Activated CD4-positive, alpha-beta T cell treated with anti-CD3 and anti-CD28 coated beads for 24 hours (primary cell): ENCODE measurements at places on chromosomes 6 and 20.

DNA sequence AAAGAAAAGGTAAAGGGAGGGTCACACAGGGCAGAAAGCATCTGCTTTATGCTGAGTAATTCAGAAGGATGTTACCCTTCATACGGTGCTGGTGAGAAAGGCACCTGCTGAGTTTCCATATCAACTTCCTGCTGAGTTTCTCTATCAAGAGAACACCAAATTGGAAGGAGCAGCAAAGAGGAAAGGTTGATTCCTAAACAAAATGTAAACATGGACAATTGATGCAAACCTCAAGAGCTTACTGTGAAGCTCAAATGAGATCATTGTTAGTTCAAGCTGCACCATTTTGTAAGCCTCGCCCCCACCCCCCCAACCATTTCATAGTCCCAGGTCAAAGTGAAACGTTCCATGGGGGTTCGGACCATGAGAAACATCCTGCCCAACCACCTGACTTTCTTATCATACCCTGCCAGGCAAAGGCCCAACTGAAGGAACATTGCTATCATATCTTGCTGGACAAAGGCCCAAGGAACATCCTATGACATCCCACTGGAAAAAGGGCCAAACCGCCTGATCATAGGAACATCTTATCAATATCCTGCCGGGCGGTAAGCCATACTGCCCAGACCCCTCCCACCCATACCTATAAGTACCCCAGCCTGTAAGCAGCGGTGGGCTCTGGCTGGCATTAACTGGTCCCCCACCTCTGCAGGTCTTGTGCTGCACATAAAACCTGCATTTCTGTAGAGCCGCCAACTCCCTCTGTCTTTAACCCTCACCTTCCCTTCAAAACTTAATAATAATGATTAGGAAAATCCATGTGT lies 171.6 kb downstream of the UBE3D start:
- no peak for DNase-seq

- DNase-seq, result no peak
Measured at GRCh38 chr20:23080521-23080920, 5.6 kb downstream of the CD93 start.

GRCh38 chr6:82878812-82879211 lies 186.8 kb downstream of the UBE3D start:
- no peak for DNase-seq

DNA sequence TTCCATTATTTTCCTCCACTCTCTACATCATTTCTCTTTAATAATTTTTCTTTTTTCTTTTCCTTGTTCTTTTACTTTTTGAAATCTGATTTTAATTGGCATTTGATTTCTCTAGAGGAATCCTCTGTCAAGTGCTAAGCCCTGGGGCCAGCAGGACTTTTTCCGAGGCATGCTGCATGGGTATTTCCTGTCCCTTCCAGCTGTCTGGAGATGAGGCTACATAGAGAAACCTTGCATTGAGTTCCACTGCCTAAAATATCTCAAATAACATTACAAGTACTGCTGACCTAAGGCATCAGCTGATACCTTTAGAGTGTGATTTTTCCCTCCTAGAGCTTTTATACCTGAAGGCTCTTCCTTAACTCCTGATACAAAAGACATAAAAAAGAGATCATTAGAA lies 6.2 kb downstream of the RNF217 start:
- DNase-seq, result no peak

GRCh38 chr6:38138374-38138773 lies 318.8 kb downstream of the ZFAND3 start:
- no peak for DNase-seq

- DNase-seq, result no peak
Measured at GRCh38 chr20:8065691-8066090, 46.1 kb upstream of the TMX4 start.

DNA sequence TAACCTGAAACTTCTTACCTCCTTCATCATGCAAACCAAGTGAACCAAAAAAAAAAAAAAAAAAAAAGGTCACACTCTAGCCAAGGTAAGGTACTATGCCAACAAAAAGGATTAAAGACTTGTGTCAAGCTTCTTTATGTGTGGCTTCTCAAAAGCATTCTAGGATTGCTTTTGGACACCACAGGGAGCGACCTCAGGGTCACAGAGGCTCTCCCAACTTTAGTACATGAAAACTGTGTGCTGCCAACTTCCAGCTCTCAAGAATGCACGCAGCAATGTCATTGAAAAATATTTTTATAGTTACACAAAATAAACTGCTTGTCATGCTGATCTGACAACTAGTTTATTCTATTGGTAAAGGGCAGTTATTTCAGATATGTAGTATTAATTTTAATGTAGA lies 243.8 kb downstream of the PLCB1 start:
- DNase-seq, result no peak

DNA sequence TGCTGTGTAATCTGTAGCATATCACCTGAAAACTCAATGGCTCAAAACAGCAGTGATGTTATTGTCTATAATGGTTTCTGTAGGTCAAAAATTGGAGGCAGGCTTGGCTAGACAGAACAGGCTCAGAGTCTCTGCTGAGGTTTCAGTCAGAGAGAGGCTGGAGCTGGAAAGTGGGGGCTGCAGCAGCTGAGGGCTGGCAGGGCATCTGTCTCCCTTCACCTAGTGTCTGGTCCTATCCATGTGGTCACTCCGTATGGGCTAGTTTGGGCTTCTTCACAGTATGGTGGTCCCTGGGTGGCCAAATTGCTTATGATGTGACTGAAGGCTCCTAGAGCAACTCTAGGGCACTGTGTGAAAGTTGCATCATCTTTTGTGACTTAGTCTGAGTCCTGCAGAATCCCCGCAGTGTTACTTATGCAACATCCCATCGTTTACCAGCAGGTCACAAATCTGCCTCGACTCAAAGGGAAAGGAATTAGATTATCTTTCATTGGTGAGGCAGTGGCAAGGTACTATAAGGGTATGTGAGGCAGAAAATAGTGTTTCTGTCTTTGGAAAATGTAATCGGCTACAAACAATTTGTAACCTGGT lies 497.0 kb downstream of the EPHA7 start:
- DNase-seq, result no peak

GRCh38 chr20:59018817-59019216 lies 412 bp upstream of the TUBB1 start:
- DNase-seq, result no peak

DNA sequence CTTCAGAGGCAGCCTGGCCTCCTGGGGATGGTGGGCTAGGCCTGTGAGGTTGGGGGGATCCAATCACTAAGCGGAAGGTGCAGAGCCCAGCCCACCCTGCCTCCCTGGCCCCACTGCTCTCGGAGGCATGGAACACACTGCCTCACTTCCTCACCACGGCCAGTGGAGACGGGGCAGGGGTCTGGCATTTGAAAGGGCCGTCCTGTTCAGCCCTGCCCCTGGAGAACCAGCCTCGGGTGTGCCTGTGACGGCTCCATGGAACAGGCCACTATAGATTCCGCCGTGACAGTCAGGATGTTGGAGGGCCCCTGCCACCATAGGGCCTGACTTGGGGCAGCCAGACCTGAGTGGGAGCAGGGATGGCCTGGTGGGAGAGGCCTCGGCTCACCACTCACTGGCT lies 110.2 kb downstream of the DACT2 start:
- no peak for DNase-seq

- DNase-seq, result no peak
Measured at GRCh38 chr20:54980103-54980960, 504.9 kb downstream of the DOK5 start.

DNA sequence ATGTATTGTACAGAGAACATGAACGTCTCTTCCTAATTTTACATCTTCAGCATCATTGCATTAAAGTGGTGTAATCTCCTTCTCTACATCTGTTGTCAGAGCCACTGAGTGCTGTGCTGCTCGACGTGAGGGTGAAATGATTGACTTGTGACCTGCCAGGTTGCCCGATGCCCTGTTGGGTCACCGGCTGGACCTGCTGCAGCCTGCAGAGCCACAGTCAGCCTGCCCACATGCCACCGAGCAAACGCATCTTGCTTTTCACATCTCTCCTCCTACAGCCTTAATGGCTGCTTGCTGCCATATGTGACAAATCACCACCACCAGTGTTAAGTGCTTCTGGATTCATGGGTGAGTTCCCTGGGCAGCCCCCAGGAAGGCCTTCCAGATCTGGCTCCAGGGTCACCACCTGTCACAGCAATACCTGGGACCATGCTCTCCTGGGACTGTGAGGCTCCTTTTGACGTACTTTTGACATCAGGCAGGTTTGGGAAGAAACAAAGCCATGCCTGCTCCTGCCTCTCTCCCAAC lies 80.3 kb downstream of the ASXL1 start:
- DNase-seq, result no peak

DNA sequence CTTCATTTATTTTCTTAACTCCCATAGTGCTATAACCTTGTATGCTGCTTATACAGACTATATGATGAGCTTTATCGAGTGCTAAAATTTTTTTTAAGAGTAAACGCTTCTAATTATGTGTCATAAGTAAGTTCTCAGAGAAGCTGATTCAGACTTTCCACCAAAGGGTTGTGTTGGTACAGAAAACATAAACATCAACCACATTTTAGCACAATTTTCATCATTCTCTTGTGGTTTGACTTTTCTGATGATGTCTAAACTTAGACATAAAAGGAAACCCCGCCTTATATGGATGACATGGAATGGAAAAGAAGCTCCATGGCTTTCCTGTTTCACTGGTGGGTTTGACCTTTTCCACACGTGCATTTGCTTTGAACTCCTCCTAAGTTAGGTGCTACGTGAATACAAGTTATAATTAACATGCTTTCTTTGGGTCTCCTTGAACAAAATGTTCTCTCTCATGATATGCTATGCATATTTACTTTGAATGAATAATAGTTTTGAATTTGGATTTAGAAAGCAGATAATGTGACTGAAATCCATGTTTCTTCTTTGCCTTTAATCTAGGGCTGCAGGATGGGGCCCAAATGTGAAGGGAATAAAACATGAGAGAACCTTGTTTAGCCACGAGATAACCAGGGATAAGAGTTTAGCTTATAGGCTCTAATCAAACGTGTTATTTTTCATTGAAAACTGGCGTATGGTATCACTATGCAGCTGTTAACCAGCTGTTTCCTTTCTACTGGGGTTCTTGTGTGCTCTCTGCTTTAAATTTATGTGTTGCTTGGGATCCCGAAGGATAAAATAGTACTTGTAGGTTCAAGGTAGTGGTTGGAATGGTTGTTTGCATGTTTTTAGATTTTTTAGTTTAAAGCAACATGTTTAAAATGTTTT lies 127.1 kb upstream of the AHI1 start:
- DNase-seq, result no peak

DNA sequence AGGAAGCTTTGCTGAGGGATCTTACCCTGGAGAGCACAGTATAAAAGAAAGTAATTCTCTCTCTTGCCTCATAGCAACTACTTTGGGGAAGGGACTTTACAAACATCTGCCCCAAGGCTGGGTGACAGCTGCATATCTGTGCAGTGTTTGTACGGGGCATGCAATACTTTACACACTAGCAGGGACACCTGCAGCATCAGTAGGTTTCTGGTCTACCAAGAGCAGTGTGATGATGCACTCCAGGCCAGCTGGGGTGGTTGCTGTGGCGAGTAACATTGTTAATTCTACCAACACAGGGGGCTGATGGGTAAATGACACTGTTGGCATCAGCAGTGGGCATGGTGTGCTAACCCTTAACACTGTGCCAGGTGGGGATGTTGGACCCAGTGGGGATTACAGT lies 48.0 kb downstream of the ADTRP start:
- no peak for DNase-seq

- DNase-seq, result no peak
Measured at GRCh38 chr6:144718431-144718830, 433.3 kb downstream of the UTRN start.

DNA sequence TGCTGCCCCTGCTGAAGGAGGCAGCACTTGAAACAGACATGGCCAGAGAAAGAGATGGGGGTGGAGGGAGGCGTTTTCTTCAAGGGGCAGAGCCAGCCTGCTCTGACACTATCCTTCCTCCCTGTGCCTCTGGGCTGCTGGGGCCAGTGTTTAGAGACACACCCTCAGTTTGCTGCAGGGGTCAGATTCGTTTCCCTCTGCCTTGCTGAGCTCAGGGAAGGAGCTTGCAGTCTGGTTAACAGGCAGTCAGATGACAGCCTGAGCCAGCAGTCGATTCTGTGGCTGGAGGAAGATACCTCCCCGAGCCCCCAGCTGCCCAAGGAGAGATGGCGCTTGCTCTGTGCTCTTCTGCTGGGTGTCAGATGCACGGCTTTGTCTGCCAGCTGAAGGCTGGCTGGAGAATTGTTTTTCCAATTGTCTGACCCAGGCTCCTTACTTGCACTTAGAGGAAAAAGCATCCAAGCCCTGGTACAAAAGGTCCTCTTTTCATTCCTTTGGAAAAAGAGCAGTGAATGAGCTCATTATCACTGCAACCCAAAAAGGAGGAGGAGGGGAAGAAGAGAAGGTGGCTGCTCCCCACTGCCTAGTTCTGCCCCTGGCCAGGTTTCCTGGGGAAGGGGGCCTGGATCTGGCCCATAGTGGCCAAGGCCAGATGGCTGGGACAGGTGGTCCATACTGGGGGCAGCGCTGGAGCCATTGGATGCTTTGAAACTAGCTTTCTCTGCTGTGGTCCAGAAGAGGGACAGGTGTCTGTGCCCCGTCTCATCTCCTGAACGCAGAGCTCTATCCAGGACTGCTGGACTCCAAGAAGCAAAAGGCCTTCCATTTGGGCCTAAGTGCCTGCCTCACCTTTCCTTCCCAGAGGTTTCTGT lies 88.2 kb downstream of the TCP11 start:
- DNase-seq, result no peak

- no peak for DNase-seq
Measured at GRCh38 chr6:154169193-154169847, 130.3 kb downstream of the OPRM1 start.

GRCh38 chr6:119347466-119348095 lies 2.0 kb downstream of the MAN1A1 start:
- DNase-seq, result no peak

DNA sequence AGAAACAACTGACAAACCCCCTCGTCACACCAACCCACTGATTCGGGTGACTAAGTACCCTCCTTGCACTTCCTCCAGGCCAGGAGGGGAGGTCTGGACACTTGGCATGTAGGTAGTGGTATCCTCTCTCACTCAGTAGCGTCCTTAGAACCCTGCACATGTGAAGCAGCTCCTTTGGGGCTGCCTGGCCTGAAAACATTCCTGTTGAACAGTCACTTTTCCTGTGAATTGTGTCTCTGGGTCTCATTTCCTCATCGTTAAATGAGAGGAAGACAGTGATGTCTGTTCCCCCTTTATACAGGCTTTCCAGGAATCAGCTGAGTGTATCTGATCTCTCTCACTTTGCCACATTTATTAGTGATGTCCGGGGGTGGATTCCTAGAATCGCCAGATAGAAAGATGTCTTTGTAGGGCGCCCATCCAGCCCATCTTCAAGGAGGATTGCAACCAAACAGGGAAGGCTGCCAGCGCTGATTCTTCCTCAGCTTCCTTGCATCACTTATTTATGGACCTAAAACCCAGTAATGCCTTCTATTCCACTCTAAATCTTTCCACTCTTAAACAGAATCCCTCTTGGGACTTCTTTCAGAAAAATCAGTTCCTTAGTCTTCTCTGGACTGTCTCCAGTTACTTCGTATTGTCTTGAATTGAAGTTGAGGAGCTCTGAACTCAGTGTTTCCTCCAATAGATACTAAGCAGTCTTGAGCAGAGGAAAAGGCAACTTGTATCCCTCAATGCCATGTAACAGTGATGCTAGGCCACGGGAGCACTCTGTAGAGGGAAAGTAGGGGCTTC lies 9.4 kb upstream of the POPDC3 start:
- DNase-seq, result no peak
